Right atrium auricular region (tissue), 2 donors: ENCODE measurements at places on chromosomes 1 and 21.
A peak's percentile ranks its signal among the peaks of the same experiment; 100 is the strongest.

- DNase-seq: peak; percentile 95
Observed at GRCh38 chr1:33334081-33334552, 13.2 kb upstream of the A3GALT2 start.

DNA sequence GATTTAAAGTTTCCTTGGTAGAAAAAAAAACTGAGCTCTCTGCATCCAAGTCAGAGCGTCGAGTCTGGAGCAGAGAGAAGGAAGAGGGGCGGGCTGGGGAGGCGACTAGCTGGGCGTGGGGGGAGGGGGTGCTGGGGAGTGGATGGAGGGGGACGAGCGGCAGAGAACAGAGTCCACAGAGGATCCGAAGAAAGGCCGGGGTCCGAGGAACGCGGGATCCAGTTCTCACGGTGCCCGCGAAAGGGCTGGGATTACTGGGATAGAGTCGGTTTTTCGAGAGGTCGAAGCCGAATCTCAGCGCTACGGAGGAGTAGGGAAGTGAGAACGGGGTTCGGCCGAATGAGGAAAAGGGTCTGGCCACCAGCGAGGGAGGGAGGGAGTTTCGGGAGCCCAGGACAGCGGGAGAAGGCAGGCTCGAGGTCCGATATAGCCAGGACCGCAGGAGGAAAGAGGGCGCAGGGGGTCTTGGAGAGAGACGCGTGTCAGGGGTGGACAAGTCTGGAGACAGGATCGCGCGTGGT lies 665 bp downstream of the DAB1 start:
- no peak for DNase-seq

DNA sequence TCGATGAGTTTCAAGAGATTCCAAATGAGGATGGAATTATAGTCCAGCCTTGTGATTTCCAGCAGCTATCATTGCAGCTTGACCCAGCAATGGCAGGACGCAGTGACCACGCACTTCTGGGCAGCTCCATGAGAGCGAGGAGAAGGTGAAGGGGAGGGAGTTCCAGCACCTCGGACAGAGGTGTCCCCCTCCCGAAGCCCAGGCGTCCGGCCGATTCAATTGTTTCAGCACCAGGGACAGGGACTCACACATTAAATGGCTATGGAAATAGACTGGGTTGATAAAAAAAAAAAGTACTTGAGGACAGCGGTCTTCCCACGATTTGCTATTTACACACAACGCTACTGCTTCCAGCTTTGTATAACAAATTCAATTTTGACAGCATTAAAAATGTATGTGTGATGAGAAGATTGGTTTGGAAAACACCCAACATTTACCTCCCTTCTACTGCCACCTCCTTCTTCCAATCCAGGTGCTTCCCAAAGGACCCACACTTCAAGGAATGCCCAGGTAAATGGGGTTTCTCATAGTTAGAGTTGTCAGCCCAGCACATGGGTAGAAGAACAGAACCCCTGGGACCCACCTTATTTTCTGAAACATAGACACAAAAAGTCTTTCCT lies 71.8 kb downstream of the DISP3 start:
- DNase-seq: no peak

GRCh38 chr1:5286244-5286643 lies 631.8 kb downstream of the AJAP1 start:
- DNase-seq: no peak

DNA sequence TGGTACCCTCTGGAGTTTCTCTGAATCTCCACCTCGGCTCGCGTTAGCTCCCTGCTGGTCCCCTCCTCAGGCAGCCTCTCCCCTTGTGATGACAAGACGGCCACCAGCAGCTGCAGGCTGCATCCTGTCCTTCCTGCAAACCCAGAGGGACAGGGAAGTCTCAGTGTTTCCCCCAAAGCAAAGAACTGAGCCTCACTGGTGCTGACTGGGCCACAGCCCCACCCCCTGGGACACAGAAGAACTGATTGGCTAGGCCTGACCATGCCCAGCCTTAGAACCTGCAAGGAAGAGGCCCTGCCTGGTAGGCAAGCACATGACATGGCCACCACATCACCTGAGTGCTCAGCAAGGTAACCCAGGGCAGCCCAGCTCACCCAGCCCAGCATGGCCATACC lies 34.6 kb downstream of the TMEM51 start:
- DNase-seq: no peak

- no peak for DNase-seq
Observed at GRCh38 chr1:41876576-41877445, 41.9 kb downstream of the HIVEP3 start.

- no peak for DNase-seq
Observed at GRCh38 chr1:182527680-182528079, 61.4 kb downstream of the RNASEL start.

DNA sequence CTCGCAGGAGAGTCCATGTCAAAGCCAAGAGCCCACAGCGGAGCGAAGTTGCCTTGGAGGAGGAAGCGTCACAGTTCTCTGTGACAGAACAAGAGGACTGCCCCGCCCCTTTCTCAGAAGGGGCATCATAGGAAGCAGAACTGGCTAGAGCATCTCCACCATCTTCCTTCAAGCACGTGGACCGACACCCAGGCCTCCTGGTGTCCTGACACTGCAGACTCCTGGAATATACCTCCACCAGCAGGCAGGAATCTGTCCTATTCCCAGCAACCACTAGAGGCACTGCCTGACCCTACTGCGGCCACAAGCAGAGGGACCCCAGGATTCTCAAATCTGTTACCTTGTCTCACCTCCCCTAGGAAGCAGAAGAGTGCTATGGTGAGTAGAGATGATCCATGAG lies 37.8 kb downstream of the GPA33 start:
- DNase-seq: no peak

GRCh38 chr1:36304521-36304920 lies 1.6 kb upstream of the SH3D21 start:
- DNase-seq: no peak

GRCh38 chr1:4227986-4228385 lies 327.9 kb upstream of the C1orf174 start:
- no peak for DNase-seq

DNA sequence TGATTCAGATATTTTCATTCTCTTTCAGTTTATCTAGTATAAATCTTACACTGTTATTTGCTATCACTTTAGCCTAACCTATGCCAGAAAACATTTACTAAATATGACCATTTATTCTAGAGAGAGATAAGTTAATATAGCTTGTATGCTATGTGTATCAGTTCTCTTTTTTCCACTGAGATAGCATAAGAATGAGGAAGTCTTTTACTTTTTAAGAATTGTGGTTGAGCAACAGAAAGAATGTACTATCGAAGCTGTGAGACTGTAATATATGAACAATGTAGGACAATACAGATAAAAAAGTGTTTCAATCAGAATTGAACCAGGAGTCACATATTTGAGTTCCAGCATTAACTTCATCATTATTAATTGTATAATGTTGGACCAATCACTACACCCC lies 479.9 kb upstream of the PLXNA2 start:
- DNase-seq: no peak

DNA sequence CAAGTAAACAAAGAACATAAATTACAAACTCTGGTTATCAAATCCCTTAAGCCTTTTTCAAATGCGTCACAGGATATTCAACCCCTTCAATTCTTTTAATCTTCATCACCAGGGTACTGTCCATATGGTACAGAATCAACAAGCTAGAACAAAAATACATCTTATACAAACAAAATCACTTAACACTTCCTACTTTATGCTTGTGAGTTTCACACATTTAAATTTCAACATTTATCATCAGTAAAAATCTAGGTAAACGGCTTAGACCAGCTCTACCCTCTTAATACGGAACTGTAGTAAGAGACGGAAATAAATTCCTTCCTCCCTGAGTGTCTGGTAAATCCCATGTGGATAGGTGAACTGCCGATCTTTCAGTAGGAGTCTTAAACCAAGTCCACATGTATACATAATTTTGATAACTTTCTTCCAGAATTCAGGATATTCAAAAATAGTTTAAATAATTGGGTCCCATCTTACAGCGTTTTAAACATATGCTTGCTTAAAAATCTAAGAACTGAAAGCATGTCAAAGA lies 1.0 kb downstream of the CCDC181 start:
- DNase-seq: no peak

DNA sequence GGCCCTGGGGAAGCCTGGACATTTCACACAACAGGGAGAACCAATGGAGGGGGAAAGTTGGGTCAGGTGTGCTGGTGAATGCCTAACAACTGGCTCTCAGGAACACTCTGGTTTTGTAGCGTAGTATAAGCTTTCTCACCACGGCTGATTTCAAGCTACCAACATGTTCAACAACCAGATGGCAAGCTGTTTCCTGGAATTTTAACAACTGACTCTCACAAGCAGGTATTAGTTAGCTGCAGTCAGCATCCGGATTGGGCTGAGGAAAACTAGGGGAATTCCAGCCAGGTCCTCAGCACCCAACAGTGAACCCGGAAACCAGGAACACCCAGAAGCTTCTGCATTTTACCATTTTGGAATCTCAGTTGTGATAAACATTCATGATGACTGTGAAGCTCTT lies 162.3 kb upstream of the CAMK1G start:
- DNase-seq: no peak

GRCh38 chr1:5769146-5769545 lies 223.1 kb downstream of the NPHP4 start:
- no peak for DNase-seq

- DNase-seq: no peak
Observed at GRCh38 chr1:90833466-90834110, 116.5 kb upstream of the BARHL2 start.

GRCh38 chr1:166906647-166907046 lies 30.6 kb upstream of the TADA1 start:
- DNase-seq: no peak

- DNase-seq: no peak
Observed at GRCh38 chr1:246417813-246418564, 89.1 kb downstream of the SMYD3 start.

- DNase-seq: no peak
Observed at GRCh38 chr1:99546432-99547416, 99.2 kb upstream of the PALMD start.

DNA sequence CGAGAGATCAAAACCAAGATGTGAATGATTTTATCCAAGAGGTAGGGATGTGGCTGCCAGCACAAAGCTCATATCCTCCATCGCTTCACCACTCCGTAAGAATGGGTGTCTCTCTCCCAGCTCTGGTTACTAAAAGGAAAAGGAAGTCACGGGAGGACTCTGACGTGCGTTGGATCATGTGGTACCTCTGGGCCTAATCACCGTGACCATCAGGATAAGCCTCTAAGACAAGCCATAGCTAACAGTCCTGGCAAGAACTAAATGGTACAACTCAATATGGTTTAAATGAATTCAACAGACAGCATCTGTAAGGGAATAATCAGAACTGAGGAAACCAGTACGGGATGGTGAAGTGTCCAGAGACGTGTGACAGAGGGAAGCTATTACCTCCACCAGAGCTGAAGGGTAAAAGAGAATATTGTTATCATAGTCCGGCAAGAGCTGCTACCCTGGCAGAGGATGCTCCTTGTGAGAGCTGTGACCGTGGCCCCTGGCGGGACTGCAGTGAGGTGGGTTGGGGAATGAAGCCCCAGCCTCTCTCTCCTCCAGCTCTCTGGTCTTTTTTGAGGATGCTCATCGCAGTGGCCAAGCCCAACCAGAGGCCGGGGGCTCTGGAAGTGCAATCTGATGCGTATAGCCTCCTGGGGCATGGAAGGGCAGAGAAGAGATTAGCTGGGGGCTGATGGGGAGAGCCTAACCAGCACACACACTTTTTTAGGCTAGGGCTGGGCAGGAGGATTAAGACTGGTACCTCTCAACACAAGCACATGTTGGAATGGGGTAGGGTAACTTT lies 54.2 kb downstream of the KIAA1614 start:
- DNase-seq: no peak

GRCh38 chr1:155113450-155113980 lies 14.2 kb upstream of the EFNA1 start:
- no peak for DNase-seq

DNA sequence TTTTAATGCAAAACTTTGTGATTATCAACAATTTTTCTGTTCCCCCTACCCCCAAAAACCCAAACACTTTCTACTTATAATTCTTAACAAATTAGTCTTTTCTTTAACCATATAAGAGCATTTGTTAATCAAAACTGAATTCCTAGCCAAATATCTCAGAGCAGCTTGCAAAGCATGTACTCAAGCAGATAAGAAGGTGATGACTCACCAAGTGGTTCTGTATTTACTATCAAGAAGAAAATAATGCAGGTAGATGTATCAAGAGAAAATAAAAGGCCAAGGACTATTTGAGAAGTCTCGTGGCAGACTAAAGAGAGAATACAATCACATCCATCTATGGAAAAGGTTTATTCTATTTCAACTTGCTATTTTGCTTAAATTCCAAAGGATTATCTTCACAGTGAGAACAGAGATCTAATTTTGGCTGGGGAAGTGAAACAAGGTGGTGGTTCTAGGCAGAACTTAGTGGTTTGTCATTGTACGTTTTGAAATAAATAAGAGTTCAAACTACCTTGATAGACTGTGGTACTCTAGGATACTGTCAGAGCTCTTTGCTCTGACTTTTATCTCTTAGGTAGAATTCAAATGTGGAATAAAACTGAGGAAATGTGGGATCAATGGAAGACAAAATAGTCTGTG lies 94.7 kb upstream of the NRIP1 start:
- DNase-seq: no peak

- peak; percentile 67 for DNase-seq
Observed at GRCh38 chr21:37675202-37675801, 241.0 kb downstream of the KCNJ6 start.

DNA sequence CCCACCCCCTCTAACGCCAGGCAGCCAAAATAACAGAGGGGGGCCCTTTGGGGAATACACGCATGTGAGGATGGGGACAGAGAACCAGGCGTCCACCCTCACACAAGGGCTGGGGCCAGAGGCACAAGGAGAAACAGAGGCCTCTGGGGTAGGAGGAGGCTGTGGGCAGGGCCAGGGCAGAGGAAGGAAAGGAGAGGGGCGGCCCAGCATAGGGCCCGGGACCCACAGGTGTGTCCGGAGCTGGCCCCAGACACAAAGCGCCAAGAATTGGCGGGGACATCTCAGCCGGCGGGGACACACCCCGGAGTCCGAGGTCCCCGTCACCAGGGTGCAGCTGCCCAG lies 6.7 kb downstream of the PLEKHG5 start:
- DNase-seq: no peak
